NB4 (cell line): ENCODE measurements at places on chromosomes 16 and 17.
A peak's percentile ranks its signal among the peaks of the same experiment; 100 is the strongest.

GRCh38 chr17:40425741-40426140 is 8.0 kb upstream of the TOP2A start:
- no peak for DNase-seq

DNA sequence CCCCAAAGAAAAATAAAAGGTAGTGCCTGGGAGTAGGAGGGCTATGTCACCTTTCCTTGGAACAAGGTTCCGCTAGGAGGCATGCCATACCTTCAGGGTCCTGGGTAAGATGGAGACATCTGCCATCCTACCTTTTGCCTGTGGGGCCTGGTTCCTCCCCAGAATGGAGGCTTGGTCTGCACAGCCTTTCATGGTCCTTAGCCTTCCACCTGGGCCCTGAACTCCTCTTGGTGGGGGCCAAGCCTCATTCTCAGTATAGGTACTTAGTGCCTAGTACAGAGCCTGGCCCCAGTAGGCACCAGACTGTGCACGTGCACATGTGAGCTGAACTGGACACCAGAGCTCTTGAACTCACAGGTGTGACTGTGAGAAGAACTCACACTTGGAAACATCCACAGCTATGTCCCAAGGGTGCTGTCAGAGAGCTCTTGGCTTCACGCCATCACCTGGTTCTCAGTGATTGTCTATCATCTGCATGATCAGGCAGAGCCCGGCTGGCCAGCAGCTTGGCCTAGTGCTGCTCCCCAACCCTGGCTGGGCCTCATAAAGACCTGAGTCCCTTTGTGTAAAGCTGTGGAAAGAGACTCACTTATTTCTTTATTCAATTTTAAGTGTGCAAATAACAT is 143.2 kb downstream of the SOCS1 start:
- no peak for DNase-seq

DNA sequence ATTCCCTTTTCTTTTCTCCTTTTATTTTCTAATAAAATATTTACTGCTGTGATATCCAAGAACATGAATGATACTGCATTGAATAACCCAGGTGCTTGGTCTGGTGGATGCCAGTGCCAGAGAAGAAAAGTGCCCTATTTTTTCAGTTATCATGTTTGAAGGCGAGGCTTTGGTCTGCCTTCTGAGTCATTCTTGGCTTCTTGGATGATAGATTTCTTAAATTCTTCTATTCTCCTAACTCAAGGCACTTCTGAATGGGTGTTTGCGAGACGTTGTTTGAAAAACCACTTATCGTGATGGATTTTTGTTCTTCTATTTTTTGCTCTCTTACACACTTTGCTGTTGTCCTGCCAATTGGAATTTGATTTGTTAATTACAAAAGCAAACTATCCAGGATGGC is 66.7 kb downstream of the FTO start:
- DNase-seq: no peak

- DNase-seq: peak; percentile 18
Measured at GRCh38 chr17:6756425-6757031, 682 bp downstream of the XAF1 start.

GRCh38 chr16:67805718-67806427 is 487 bp downstream of the RANBP10 start:
- no peak for DNase-seq

DNA sequence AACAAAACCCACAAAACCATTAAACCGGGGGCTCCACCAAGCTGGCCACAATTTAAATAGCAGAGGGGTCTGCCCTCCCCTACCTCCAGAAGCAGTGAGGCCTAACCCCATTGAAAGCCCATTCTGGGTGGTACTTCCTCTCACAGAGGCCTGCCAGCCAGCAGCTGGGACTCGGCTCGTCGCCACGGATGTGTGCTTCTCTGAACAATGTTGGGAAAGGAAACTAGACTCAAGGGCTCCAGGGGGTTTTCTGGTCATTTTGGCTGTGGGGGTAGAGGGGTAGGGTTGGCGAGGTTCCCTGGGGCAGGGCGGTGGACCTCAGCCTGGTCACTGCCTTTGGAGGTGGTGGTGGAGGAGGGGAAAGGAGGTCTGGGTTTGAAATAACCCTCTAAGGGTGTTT is 4.7 kb upstream of the PLCG2 start:
- no peak for DNase-seq

DNA sequence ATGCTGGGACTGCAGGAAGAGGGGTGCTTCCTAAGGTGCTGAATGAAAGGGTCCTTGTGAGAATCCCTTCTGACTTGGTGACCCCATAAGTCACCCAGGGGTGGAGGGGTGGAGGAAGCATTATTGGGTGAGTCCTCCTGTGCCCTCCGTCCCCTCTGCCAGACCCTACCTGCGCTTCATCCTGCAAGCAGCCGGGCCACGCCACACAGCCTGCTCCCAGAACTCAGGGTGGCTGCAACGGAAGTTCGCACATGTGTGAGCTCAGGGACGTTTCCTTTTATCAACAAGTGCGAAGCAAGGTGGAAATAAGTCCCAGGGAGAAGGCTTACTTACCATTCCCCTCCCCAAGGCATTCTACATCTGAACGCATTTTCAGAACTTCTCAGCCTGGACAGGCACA is 40.9 kb downstream of the COX4I1 start:
- DNase-seq: no peak

DNA sequence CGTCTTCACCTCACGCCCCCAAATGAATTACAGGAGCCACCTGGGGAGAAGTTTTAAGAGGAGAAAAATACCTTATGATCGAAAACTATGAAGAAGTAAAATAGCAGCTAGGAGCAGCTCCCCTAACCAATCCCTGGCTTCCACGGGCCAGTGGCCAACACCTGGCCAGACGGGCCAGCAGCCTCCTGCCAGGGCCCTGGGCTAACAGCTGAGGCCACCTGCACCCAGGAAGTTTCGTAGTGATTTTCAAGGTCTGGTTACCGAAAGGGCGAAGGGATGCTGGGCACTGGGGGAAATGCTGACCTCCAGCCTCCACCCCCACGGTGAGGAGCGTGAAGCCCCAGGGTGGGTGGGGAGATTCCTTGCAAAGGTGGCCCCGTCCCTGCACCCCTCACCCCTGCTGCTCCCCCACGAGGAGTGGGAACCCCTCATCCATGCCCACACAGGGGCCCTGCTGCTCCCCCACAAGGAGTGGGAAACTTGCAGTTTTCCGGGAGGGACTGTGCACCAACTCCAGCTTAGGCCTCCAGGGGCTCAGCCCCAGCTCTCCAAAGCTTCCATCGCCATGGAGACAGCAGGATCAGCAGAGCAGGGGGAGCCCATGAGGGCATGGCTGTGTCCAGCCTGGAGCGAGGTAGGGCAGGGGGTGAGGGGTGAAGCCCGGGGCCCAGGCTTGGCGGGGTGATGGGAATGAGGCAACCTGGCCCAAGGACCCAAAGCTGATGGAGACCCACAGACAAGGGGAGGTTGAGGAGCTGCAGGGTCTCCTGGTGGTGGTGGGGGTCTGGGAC is 31.9 kb upstream of the ACSF3 start:
- DNase-seq: no peak

DNA sequence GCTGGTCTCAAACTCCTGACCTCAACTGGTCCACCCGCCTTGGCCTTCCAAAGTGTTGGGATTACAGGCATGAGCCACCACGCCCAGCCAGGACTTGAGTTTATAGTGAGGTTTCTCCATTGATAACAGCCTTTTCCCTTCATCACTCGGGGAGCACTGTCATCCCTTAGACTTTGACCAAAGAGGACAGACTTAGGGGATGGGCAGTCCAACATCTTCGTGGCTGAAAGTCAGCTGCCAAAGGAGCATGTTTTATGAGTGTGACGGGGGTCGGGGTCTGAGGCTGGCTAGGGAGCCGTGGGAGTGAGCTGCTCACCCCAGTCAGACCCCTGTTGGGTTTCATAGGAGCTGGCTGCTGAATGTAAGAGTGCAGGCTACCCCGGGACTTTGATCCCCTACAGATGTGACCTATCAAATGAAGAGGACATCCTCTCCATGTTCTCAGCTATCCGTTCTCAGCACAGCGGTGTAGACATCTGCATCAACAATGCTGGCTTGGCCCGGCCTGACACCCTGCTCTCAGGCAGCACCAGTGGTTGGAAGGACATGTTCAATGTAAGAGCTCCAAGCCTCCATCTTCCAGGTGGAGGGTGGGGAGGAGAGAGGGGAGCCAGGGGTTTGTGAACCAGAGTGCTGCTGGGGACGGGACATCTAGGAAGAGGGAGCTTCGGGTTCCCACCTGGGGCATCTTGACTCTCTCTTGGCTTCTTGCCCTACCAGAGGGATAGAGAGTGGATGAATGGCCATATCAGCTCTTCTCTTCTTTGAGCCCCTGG is 3.1 kb downstream of the DHRS11 start:
- no peak for DNase-seq

GRCh38 chr17:80152081-80152702 is 5.3 kb upstream of the EIF4A3 start:
- DNase-seq: peak; percentile 98

- no peak for DNase-seq
Measured at GRCh38 chr17:1188812-1189504, 9.2 kb upstream of the ABR start.

GRCh38 chr16:70523743-70524398 is at the start of gene SF3B3:
SF3B3 (plus strand) TSS chr16:70523816; CDS start chr16:70526657, 2,841 bp downstream.
- peak; percentile 82 for DNase-seq

DNA sequence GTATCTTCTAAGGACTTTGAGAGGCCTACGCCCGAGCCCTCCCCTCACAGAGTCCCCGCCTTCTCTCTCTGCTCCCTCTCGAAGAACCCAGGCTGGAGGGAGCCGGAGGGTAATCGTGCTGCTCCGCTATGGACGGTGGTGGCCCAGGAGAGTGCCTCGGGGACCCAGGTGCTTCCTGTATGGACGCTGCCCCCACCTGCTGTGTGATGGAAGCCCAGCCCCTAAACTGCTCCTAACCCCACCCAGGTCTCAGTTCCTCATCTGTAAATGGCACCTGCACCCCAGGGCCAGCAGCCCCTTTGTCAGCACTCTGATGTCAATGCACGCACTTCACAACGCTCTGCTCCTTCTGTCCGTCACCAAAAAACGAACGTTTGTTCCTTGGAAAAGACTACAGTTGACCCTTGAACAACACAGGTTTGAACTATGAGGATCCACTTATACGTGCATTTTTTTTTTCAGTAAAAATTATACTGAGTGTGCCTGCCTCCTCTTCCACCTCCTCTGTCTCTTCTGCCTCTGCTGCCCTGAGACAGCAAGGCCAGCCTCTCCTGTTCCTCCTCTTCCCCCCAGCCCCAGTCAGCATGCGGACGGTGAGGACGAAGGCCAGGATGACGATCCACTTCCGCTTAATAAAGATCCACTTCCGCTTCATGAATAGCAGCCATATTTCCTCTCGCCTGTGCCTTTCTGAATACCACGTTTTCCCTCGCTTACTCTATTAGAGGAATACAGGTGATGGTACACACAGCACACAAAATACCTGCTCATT is 118.3 kb downstream of the BANP start:
- no peak for DNase-seq

DNA sequence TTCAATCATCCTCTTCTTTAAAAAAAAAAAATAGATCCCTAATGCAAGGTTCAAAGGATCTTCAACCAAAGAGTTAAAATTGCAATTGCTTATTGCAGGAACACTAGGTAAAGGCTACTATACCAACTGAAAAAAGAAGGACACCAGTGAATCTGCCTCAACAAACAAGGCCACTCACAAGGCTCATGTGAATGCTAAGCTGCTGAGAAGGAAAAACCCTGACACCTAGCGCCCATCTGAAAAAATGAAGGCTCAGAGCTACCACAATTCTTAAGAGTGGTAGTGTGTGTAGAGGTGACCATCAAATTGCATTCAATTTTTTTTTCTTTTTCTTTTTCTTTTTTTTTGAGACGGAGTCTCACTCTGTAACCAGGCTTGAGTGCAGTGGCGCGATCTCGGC is 201.6 kb upstream of the C17orf78 start:
- no peak for DNase-seq

DNA sequence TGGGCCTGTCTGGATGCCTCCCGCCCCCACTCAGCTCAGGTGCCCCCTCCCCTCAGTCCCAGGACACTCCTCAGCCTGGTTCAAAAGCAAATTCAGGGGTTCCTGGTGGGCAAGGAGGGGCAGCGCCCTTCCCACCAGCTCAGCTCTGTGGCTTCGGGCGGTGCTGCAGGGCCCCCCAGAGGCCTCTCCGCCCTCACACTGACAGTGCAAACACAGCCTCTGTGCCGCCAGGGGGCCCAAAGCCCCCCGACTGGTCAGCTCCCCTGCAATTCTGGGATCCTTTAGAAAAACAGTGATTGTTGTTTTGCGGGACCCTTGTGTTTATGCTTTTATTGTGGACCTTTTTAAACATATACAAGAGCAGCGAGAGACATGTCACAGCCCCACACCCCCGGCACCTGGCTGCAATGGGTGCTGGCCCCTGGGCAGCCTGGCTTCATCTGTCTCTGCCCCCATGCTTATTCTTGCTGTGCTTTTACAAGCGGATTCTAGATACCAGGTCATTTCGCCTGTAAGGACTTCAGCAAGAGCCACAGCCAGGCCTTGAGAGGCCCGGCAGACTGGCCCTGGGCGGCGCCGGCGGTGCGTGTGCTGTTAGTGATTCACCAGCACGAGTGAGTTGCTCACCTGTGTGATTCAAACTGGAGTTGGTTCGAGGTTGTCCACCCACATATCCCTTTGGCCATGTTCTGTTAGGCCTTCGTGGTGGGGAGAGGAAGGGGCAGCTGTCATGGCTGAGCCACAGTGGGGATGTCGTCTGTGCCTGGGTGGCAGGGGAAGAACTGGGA is 21.2 kb downstream of the ZNF469 start:
- no peak for DNase-seq
